ENCODE measurements at places on chromosomes 16 and 17.

DNA sequence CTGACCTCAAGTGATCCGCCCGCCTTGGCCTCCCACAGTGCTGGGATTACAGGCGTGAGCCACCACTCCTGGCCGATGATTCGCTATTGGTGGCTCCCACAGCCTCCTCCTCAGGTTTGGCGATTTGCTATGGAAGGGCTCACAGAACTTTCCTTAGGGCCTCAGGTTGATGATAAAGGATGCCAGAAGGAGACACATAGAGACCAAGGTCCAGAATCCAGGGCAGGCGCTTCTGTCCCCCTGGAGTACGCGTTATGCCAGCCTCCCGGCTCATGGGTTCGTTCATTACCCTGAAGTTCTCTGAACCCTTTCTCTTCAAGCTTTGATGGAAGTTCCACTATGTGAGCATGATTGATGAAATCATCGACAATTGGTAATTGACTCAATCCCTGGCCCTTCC lies 19.9 kb downstream of the LGALS3BP start:
- no peak for DNase-seq

DNA sequence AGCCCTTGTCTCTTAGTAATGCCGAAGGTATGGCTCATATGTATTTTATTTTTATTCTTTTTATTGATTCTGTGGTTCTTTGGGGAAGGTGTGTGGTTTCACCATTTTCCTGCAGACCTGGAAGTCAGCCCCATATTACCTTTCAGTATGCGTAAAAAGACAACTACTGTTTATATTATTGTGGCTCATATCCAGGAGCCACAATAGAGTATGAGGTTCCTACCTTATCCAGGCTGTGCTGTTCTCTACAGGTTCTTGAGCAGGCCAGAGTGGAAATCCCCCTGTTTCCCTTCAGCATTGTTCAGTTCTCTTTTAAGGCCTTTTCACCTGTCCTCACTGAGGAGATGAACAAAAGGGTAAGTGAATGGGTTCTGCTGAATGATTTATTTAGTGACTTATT lies 33.2 kb downstream of the REXO5 start:
- DNase-seq, result no peak

GRCh38 chr17:70074956-70075355 lies at the start of gene KCNJ16:
Gene KCNJ16, plus strand, starts transcription at chr17:70075225. Its CDS starts 56,863 bp downstream, at chr17:70132088.
- DNase-seq, result no peak

DNA sequence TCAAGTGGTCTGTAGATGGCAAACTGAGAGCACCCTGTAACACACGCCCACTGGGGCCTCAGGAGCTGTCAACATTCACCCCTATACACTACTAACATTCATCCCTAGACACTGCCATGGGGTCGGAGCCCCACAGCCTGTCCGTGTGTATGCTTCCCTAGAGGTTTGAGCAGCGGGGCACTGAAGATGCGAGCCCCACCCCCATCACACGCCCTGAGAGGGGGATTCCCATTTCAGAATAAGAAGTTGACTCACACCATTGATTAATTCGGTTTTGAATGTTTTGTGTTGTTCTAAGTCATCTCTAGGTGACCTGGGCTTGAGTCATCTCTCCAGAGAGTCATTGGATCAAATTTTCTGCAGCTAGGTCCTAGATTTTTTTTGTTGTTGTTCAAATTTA lies 37.3 kb upstream of the MMD start:
- DNase-seq, result no peak

DNA sequence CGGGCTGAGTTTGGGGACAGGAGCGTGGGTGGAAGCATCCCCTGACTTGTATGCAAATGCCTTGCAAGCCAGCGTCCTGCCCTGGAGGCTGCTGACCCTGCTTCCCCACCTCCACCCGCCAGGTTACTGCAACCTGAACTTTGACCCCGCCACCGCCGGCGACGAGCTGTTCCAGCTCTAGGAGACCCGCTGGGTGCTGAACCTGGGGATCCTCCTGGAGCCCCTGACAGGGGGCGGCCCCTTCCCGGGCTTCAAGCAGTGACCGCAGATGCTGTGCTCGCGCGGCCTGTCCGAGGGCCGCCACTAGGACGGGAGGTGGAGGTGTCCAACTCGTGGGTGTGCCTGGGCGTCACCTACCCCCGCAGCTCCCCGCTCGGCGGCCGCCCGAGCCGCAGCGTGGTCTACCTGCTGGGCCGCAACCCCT lies 10.7 kb upstream of the SLC16A5 start:
- no peak for DNase-seq

GRCh38 chr16:69598045-69598444 lies 32.3 kb downstream of the NFAT5 start:
- DNase-seq, result no peak

DNA sequence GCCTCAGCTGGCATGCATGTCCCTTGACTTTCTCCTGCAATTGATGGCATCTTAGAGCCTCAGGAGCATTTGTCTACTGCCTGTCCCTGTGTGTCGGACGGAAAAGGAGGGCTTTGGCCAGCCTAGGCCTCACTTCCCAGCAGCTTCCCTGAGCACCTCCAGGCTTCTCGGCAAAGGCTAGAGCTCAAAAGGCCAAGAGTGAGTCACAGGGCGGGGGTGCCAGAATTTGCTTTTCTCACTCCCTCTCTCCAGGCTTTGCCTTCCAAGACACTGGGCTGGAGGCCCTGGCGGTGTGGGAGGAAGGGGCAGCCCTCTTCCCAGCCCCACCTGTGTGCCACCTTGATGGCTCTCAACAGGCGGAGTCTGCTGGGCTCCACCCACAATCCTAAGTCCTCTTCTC lies 107.3 kb upstream of the MAF start:
- no peak for DNase-seq

- no peak for DNase-seq
Observed at GRCh38 chr17:38879878-38880665, 10.2 kb downstream of the LASP1 start.

Measured in pons (tissue), 1 donor.